ENCODE measurements at places on chromosomes 2 and 18. TPM values are rescaled to one million over a fixed set of nuclear protein-coding genes. Genes with fewer than 3 reads are reported as not detected.

The PLCL1 gene
- 9.4 TPM for total RNA-seq

The RNF103 gene
- total RNA-seq, result 48.4 TPM

The GALNT3 gene
- total RNA-seq, result 31.5 TPM

The REG1A gene
- total RNA-seq, result not detected

The CERKL gene
- total RNA-seq, result 1.9 TPM

The HJURP gene
- total RNA-seq, result 1.7 TPM

The VWA3B gene
- 5.2 TPM for total RNA-seq

The HOXD12 gene
- not detected for total RNA-seq

Data from upper lobe of left lung (tissue), 6 donors.